ENCODE measurements at places on chromosomes 4 and X. TPM values are rescaled to one million over a fixed set of nuclear protein-coding genes. Genes with fewer than 3 reads are reported as not detected.

Gene SCML2
- total RNA-seq = 1.7 TPM

Gene TLL1
- 2.0 TPM for total RNA-seq

Gene LAP3
- 53.5 TPM for total RNA-seq

Gene SOD3
- total RNA-seq = 94.3 TPM

Gene ZNF275
- total RNA-seq = 7.9 TPM

Gene FDCSP
- not detected for total RNA-seq

Gene TCP11X2
- not detected for total RNA-seq

Gene SLITRK2
- 0.20 TPM for total RNA-seq

Gene NRK
- total RNA-seq = 1.6 TPM

Gene TMEM35A
- total RNA-seq = 6.8 TPM

Gene MXRA5
- 1.4 TPM for total RNA-seq

Gene NWD2
- not detected for total RNA-seq
